ENCODE measurements at places on chromosomes 6 and 20.

- peaks cover 9% of the 10 kb centered on the region for H3K4me1 ChIP-seq
- DNase-seq, result no peak
- H3K36me3 ChIP-seq, result peaks cover 9% of the 10 kb centered on the region
- peak overlapping the region; percentile 54 for H3K4me3 ChIP-seq
Observed at GRCh38 chr6:105458551-105458950, 55.7 kb upstream of the PREP start.

DNA sequence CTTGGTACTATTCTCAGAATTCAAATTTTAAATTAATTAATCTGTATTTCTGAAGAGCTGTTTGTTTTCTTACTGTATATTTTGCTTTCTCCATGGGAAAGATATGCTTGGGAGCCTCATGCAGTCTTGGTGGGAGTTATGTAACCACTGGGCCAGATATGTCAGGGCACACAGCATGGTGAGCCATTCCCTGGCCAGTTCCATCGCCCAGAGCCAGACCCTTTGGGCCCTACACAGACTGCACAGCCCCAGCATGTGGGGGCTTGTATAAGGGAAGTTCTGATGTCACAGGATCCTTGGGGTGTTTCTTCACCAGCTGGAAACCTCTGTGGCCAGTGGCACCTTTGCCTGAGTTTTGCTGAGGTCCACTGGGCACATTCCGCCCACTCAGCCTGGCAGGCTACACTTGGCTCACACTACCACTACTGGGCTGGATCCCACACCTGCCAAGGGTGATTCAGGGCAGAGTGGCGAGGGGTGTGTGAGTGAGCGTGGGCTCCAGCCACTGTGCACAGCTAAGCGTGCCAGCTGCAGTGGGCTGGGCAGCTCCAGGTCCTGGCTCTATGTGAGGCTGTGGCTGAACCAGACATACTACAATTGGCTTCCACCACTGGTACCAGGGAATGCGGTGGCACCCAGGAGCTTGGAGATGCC, 293.5 kb downstream of the ARHGAP18 start:
- no peaks in the 10 kb centered on the region for H3K36me3 ChIP-seq
- no peak overlapping the region for H3K27ac ChIP-seq
- no peaks in the 10 kb centered on the region for H3K27me3 ChIP-seq
- no peak overlapping the region for H3K4me3 ChIP-seq

GRCh38 chr6:95693108-95693507, 115.8 kb downstream of the MANEA start:
- DNase-seq, result no peak
- H3K36me3 ChIP-seq, result no peaks in the 10 kb centered on the region
- H3K27ac ChIP-seq, result no peak overlapping the region

DNA sequence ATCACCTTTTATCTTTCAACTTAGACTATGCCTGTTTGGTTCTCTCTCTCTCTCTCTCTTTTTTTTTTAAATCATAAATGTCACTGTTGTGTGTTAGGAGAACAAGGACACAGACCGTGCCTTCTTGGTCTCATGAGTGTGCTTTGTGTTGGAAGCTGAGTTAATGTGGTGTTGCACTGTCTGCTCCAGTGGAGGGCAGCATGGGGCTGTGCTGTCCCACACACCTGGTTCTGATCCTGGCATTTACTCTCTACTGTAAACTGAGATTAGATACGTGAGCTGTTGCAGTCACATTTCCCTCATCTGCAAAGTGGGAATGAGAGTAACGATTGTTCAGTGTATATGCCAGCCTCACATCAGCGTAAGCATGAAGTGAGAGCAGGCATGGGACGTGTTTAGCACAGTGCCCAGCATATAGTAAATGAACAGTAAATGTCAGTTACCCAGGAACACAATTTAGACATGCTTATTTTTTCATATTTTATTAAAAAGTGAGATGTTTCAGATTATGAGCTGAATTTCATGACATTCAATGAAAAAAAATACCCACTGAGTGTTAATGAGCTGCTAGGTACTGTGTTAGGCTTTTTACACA, 161.1 kb downstream of the FARS2 start:
- peak; percentile 32 for DNase-seq
- H3K27ac ChIP-seq, result no peak overlapping the region
- no peak overlapping the region for H3K4me3 ChIP-seq
- H3K36me3 ChIP-seq, result peaks cover 2% of the 10 kb centered on the region
- peaks cover 5% of the 10 kb centered on the region for H3K4me1 ChIP-seq
- H3K27me3 ChIP-seq, result no peaks in the 10 kb centered on the region

- DNase-seq, result no peak
- H3K36me3 ChIP-seq, result no peaks in the 10 kb centered on the region
- H3K4me3 ChIP-seq, result no peak overlapping the region
- no peaks in the 10 kb centered on the region for H3K27me3 ChIP-seq
- H3K4me1 ChIP-seq, result no peaks in the 10 kb centered on the region
- H3K27ac ChIP-seq, result no peak overlapping the region
Observed at GRCh38 chr6:18829272-18829870, 442.2 kb downstream of the RNF144B start.

GRCh38 chr6:161543684-161544309, 269.9 kb upstream of the AGPAT4 start:
- no peaks in the 10 kb centered on the region for H3K36me3 ChIP-seq
- no peak overlapping the region for H3K4me3 ChIP-seq
- no peaks in the 10 kb centered on the region for H3K4me1 ChIP-seq
- H3K27me3 ChIP-seq, result no peaks in the 10 kb centered on the region

DNA sequence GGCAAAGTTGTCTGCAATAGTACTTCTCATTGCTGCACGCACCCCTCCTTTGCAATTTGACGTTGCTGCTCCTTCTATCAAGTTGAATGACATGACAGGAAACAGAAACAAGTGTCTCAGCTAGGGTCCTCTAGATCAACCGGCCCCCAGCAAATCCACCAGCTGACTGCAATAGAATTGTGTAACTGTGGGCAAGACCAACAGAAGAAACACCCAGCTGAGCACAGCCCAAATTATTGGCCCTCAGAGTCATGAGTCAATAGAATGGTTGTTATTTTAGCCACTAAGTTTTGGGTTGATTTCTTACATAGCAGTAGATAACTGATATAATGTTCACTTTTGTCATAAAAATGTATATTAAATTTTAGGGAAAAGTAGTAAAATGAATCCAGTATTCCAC, 202.7 kb downstream of the MAFB start:
- peaks cover 8% of the 10 kb centered on the region for H3K27me3 ChIP-seq
- H3K4me3 ChIP-seq, result no peak overlapping the region
- DNase-seq, result no peak
- H3K27ac ChIP-seq, result no peak overlapping the region
- H3K36me3 ChIP-seq, result no peaks in the 10 kb centered on the region
- H3K4me1 ChIP-seq, result peaks cover 2% of the 10 kb centered on the region

DNA sequence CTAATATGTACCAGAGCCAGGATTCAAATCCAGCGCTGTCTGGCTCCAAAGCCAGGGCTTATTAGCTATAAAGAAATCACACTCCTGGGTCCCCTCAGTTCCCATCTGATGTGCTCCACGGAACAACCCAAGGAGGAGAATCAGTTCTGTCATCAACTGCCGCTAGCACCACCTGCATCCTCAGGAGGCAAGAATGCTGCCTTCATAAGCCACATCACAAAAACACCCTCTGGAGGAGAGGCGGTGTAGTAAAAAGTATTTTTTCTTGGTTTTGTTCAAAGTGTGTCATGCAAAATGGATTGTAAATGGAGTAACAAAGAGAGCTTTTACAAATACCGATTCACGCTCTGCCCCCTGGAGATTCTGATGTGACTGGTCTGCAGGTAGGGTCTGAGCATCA, 57.1 kb downstream of the TNFRSF21 start:
- H3K4me1 ChIP-seq, result no peaks in the 10 kb centered on the region
- no peaks in the 10 kb centered on the region for H3K36me3 ChIP-seq
- no peak overlapping the region for H3K4me3 ChIP-seq
- DNase-seq, result no peak
- H3K27me3 ChIP-seq, result no peaks in the 10 kb centered on the region
- H3K27ac ChIP-seq, result no peak overlapping the region

DNA sequence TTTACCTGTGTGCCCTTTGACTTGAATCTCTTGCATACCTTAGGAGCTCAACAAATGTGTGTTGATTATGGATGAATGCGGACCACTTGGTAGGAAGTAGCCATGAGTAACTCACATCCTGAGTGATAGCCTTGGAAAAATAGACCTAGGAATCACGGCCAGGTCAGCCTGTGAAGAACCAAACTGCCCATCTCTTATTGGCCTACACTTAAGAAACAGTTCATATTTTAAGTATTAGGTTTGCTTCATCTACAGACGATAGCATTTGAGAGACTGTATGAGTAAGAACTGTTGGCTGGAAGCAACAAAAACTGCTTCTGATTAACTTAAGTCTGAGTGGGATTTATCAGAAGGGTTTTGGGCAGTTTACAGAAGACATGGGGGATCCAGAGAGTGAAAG, 320.1 kb upstream of the PRND start:
- no peaks in the 10 kb centered on the region for H3K36me3 ChIP-seq
- H3K4me1 ChIP-seq, result no peaks in the 10 kb centered on the region
- peaks cover 26% of the 10 kb centered on the region for H3K27me3 ChIP-seq
- DNase-seq, result no peak
- H3K4me3 ChIP-seq, result no peak overlapping the region

GRCh38 chr6:15493437-15494168, 169.2 kb downstream of the DTNBP1 start:
- H3K4me3 ChIP-seq, result no peak overlapping the region
- peaks cover 39% of the 10 kb centered on the region for H3K4me1 ChIP-seq
- no peak for DNase-seq
- H3K27me3 ChIP-seq, result no peaks in the 10 kb centered on the region

- H3K4me1 ChIP-seq, result peaks cover 51% of the 10 kb centered on the region
- no peaks in the 10 kb centered on the region for H3K27me3 ChIP-seq
- DNase-seq, result peak; percentile 77
- H3K36me3 ChIP-seq, result peaks cover 8% of the 10 kb centered on the region
- H3K4me3 ChIP-seq, result peak overlapping the region; percentile 37
Observed at GRCh38 chr20:25042531-25043498, 15.1 kb downstream of the ACSS1 start.

DNA sequence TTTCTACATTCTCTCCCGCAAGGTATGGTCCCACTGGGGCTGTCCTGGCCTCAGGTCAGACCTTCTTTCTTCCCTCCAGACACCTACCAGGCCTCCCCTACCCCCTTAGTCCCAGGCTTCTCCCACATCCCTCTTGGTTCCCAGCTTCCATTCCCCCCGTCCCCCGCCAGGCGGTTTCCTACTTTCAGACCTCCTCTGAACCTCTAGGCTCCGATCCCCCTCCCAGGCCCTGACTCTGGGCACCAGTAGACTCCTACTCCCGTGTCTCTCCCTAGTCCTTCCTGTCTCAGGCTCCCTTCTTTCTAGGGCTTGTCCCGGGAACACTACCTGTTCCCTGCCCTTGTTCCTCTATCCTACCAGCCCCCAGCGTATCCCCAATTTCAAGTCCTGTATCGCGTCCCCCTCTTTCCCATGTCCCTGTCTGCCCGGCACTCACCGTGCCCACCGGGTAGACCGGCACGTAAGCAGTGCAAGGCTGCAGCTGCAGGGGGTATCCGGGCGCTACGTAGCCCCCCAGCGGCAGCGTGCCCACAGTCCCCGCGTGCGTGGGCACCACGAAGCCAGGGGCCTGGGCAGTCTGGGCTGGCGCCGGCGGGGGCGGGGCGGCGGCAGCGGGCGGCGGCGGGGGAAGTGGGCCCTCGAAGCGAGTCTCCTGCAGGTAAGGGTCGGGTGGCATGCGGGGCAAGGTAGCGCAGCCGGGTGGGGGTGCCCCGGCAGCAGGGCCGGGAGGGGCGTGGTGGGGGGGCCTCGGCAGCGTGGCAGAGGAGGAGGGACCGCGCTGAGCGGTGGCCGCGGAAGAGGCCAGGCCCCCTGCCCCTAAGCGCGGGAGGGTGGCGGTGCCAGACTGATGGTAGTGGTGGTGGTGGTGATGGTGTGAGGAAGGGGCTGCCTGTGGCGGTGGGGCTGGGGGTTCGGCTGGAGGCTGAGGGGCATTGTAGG, 1.5 kb downstream of the PRRT1 start:
- no peaks in the 10 kb centered on the region for H3K36me3 ChIP-seq
- H3K27ac ChIP-seq, result no peak overlapping the region
- peaks cover 51% of the 10 kb centered on the region for H3K4me1 ChIP-seq
- peaks cover 43% of the 10 kb centered on the region for H3K27me3 ChIP-seq

DNA sequence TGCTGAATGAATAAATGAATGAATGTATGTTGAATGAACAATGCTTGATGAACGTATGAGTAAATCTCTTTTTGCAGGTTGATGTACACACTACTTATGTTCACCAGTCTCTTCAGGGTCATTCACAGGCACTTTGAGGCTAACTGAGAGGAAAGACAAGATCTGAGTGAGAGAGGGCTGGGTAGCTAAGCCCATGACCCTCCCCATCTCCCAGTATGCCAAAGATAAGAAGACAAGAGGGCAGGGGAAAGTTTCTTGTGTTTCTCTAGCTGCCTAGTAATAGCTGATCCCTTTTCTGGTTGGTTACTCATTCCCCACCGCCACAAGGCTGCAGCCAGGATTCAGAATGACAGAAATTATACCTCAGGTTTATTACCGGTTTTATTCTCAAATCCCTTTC, 90.7 kb downstream of the CEP57L1 start:
- peaks cover 5% of the 10 kb centered on the region for H3K36me3 ChIP-seq
- peaks cover 12% of the 10 kb centered on the region for H3K4me1 ChIP-seq
- no peak overlapping the region for H3K27ac ChIP-seq
- H3K4me3 ChIP-seq, result no peak overlapping the region

- H3K27me3 ChIP-seq, result no peaks in the 10 kb centered on the region
- H3K27ac ChIP-seq, result peak overlapping the region; percentile 74
- H3K4me1 ChIP-seq, result peaks cover 83% of the 10 kb centered on the region
- H3K4me3 ChIP-seq, result peak overlapping the region; percentile 71
Observed at GRCh38 chr6:33316603-33317418, 733 bp downstream of the ZBTB22 start.

DNA sequence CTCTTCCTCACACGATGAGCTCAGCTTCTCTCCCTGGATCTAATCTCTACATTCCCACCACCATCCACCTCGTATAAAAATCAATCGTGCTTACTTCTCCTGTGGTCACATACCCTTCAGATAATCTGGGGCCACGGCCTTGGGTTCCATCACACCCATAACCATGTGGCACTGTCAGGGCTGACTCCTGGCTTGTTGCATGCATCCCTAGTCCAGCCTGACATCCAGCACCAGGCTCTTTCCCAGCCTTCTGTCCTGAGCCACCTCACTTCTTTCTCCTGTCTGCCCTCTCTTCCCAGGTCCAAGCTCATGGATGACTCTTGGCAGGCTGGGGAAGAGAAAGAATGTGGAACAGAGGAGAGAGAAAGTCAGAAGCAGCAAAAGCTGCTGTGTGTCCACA, 199.8 kb downstream of the BACH2 start:
- peaks cover 84% of the 10 kb centered on the region for H3K4me1 ChIP-seq
- DNase-seq, result no peak
- H3K27ac ChIP-seq, result peak overlapping the region; percentile 83

- no peak overlapping the region for H3K27ac ChIP-seq
- no peak for DNase-seq
- no peaks in the 10 kb centered on the region for H3K4me1 ChIP-seq
- no peaks in the 10 kb centered on the region for H3K36me3 ChIP-seq
- H3K27me3 ChIP-seq, result peaks cover 17% of the 10 kb centered on the region
Observed at GRCh38 chr20:51174536-51174935, 151.6 kb upstream of the KCNG1 start.

- H3K36me3 ChIP-seq, result peaks cover 81% of the 10 kb centered on the region
- no peaks in the 10 kb centered on the region for H3K27me3 ChIP-seq
- DNase-seq, result no peak
Observed at GRCh38 chr20:41150664-41151063, 13.3 kb downstream of the PLCG1 start.

- no peak for DNase-seq
- H3K4me3 ChIP-seq, result no peak overlapping the region
- no peaks in the 10 kb centered on the region for H3K27me3 ChIP-seq
- H3K4me1 ChIP-seq, result no peaks in the 10 kb centered on the region
- H3K36me3 ChIP-seq, result peaks cover 12% of the 10 kb centered on the region
Observed at GRCh38 chr6:70847106-70848084, 109.5 kb downstream of the B3GAT2 start.

- no peak overlapping the region for H3K4me3 ChIP-seq
- no peaks in the 10 kb centered on the region for H3K36me3 ChIP-seq
- no peaks in the 10 kb centered on the region for H3K4me1 ChIP-seq
- no peak overlapping the region for H3K27ac ChIP-seq
- DNase-seq, result no peak
Observed at GRCh38 chr20:33091693-33092092, 12.2 kb downstream of the BPIFB4 start.

All from activated CD8-positive, alpha-beta T cell treated with anti-CD3 and anti-CD28 coated beads, Interleukin-2, amount 10 ng/mL, durations not matched to agents 7 days and 5 days (primary cell).